ENCODE measurements at places on chromosomes 13 and 19.

DNA sequence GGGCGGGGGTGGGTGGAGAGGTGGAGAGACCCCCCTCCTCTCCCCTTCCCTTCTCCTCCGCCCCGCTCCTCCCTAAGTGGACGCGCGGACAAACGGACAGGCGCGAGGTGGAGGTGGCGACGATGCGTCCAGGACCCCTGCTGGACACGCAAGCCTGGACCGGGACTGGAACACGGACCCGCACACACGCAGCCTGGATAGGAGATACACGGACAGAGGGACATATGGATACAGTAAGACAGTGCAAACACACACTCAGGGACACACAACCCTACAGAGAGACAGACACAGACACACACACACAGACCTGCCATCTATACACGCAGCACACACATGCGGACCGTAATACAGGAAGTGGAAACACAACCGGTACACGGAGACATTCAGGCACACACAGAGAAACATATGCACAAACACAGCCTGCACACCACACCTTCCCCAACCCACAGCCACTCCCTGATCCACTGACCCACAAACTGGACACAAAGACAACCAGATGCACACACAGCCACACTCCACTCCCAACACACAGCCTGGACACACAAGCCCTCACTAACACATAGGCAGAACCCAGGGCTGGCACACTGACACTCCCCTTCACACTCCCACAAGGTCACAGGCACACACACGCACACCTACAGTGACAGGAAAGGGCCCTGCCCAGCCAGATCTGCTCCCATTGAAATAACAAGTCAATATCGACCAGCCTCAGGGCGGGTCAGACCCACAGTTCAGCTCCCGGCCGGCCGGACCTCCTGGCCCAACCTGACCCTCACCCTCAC is 696 bp upstream of the ERFL start:
- DNase-seq, result peak; percentile 52

DNA sequence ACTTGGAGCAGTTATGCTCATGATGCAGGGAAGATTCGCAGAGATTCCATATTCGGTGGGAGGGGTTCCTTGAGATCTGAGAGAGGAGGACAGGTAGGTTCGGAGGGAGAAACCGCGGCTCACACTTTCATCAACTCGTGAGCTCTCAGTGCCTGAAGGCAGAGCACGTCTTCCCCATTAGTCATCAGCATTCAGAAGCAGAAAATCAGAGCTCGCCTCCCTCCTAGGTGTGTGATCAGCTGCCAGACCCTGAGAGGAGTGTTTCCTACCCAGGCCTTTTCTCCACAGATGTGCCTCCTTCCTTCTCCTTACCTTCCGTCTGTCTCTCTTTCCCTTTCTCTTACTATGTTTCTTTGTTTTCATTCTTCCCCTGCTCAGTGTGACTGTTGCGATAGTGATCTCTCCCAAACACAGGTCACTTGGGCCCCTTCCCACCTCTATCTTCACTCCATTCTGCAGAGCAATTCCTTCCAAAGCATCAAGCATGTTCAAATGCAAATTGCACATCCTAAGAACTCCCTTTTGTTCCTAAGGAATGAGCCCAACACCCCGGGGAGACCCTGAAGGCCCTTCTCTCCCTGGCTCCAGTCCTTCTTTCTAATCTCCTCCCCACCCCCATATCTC is 389.5 kb downstream of the UQCRFS1 start:
- no peak for DNase-seq

GRCh38 chr19:50537769-50538230 is 24.1 kb upstream of the ASPDH start:
- DNase-seq, result peak; percentile 99

DNA sequence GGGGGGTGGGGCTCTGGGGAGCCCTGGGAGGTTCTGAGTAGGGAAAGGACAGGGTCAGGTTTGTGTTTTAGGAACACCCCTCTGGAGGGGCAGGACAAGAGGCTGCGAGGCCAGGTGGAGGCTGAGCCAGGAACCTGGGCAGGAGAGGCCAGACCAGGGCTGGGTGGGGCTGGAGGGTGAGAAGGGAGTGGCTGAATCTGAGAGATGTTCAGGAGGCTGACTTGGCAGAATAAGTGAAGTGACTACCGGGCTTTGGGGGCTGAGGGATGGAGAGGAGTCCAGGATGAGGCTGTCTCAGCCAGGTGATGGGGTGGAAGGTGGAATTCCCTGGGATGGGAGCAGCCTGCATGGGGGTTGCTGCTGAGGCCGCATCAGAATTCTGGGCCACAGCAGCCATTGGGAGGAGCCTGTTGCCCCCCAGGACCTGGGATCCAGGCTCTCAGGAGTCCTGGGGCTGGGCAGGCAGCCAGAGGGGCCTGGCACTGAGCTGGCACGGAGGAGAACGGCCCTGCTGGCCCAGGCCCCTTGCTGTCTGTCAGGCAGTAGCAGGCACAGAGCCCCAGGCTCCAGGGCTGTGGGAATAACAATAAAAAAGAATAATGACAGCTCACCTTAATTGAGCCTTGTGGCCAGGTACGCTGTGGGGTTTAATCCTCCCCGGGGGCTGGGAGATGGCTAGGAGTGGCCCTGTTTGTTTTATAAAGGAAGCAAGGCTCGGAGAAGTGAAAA is 3.3 kb downstream of the PPP5C start:
- no peak for DNase-seq

DNA sequence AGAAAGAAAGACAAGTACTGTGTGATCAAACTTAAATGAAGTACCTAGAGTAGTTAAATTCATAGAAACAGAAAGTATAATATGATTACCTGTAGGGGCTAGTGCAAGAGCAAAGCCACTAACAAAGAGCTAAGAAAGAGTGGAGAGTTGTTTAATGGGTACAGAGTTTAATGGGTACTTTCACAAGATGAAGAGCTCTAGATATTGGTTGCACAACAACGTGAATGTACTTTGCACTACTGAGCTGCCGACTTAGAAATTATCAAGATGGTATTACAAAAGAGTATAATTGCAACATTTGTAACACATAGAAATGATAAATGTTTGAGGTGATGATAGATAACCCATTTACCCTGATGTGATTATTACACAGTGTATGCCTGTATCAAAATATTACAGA is 140.3 kb upstream of the GPC6 start:
- no peak for DNase-seq
